ENCODE measurements at places on chromosomes 5 and 9. TPM values are rescaled to one million over a fixed set of nuclear protein-coding genes. Genes with fewer than 3 reads are reported as not detected.

EFNA5 gene
- total RNA-seq: 0.77 TPM

SLCO6A1 gene
- not detected for total RNA-seq

PLEKHG4B gene
- total RNA-seq: under 0.01 TPM

NMUR2 gene
- total RNA-seq: not detected

PFN3 gene
- not detected for total RNA-seq

CNTFR gene
- total RNA-seq: not detected

MACROH2A1 gene
- total RNA-seq: 123 TPM

C8G gene
- total RNA-seq: 0.32 TPM

PLPP1 gene
- 66.0 TPM for total RNA-seq

FAM221B gene
- not detected for total RNA-seq

PCDHGA3 gene
- total RNA-seq: 1.9 TPM

ARAP3 gene
- total RNA-seq: 2.8 TPM

TAL2 gene
- total RNA-seq: not detected

HMMR gene
- total RNA-seq: 0.86 TPM

TCERG1 gene
- 20.6 TPM for total RNA-seq

ANKRD34B gene
- total RNA-seq: not detected

EMB gene
- total RNA-seq: 4.3 TPM

SCGB3A2 gene
- total RNA-seq: not detected

DOCK2 gene
- 2.5 TPM for total RNA-seq

SYK gene
- total RNA-seq: under 0.01 TPM

IFNB1 gene
- total RNA-seq: not detected

SPATA31D3 gene
- total RNA-seq: not detected

SPINK5 gene
- total RNA-seq: 0.09 TPM

TAF11L5 gene
- not detected for total RNA-seq

CCNJL gene
- total RNA-seq: under 0.01 TPM

SPACA9 gene
- total RNA-seq: 2.7 TPM

FTMT gene
- not detected for total RNA-seq

SLC34A3 gene
- not detected for total RNA-seq

EXOC3 gene
- total RNA-seq: 68.0 TPM

PCDHB2 gene
- total RNA-seq: 1.3 TPM

PKD2L2 gene
- not detected for total RNA-seq

PLAC8L1 gene
- total RNA-seq: not detected

F12 gene
- total RNA-seq: 0.63 TPM

Data from bronchial smooth muscle cell (primary cell).